NCI-H524 treated with DMSO at 0.1 percent for 48 hours (cell line): ENCODE measurements at places on chromosomes 2 and 18.

GRCh38 chr2:218850796-218851195 lies 8.8 kb upstream of the WNT6 start:
- no peak for DNase-seq

DNA sequence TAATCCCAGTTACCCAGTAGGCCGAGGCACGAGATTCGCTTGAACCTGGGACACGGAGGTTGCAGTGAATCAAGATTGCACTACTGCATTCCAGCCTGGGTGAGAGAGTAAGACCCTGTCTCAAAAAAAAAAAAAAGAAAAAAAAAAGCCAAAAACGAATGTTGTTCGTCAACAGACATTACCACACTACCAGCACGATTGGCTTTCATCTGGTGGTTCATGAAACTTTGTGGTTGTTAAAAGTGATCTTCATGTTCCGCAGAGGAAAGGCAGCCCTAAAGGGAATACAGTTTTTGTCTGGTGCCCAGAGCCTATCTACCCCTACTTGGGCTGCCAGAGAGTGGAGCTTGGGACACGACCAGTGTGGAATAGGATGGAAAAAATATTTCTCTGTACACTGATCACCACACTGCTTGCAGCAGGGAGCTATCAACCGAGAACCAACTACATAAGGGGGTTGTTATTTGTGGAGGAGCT lies 13.6 kb upstream of the CXCR4 start:
- DNase-seq = no peak

DNA sequence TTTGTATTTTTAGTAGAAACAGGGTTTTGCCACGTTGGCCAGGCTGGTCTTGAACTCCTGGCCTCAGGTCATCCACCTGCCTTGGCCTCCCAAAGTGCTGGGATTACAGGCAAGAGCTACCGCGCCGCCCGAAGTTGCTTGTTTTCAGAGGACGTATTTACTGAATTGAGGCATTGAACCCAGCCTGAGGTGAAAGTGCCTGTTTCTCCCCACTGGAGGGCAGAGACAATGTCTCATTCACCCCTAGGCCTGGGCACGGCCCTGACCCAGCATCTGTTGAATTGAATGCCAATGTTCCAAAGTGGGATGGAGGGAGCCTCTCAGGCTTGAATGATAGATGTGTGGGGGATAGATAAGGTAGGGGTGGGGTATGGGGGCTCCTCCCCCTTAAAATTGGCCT lies 4.5 kb upstream of the TMBIM1 start:
- DNase-seq = no peak

GRCh38 chr18:11741505-11742145 lies 52.6 kb downstream of the GNAL start:
- DNase-seq = no peak

DNA sequence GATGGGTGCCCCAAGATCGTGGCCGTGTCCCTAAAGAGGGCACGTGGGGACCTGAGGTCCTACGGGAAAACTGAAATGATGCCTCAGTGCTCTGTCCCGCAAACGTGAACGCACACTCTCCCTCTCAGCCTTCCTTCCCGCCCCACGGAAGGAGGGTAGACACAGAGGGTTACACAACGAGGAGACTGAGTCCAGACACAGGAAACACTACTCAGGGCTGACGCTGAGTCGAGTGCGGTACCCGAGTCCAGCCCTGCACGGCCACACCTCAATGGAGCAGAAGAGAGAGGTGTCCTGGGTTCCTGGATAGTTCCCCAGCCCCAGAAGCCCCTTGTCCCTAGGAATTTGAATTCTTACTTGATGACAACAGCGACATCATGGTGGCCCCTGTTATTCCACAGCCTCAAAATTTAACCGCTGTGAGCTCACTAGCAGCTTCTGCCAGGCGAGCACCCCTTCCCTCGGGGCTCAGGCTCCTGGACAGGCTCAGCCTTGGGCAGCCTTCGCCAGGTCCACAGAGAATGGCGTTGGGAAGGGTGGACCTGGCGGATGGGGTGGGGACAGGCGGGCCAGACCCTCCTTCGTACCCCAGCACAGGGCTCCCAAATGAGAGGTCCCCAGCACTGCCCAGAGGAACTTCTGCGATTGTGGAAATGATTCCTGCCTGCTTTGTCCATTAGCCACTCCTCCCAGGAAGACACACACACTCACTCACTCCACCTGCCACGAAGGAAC lies 980 bp upstream of the RNPEPL1 start:
- no peak for DNase-seq

DNA sequence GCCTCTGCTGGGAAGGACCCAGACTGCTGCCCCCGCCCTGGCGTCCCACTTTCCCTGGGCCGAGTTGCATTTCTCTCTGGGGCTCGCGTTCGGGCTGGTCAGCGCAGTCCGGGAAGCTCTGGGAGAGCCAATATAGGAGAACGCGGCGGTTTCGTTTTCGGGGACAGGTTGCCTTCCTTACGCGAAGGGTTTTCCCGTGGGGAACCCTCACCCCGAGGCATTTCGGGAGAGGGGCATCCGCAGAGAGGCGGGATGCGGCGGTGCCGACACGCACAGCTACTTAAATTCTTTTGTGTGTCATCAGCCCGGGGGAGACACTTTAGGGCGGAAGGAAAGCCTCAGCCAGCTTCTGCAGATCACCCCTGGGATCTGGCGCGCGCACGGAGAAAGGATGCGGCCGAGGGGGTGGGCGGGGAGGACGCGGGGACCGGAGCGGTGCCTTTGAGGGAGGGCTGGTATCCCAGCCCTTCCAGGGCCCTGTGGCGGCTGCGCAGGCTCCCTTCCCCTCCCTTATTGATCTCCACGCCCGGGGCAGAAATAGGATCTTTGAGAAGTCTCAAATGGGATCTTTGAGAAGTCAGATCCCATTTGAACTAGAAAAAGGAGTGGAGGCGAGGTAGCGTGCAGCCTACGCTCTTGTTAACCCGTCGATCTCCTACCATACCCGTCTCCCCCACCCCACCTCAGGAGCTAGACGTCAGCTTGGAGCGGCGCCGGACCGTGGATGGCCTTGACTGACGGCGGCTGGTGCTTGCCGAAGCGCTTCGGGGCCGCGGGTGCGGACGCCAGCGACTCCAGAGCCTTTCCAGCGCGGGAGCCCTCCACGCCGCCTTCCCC lies 1.2 kb downstream of the GATA6 start:
- no peak for DNase-seq

GRCh38 chr18:9137168-9138066 lies 836 bp downstream of the ANKRD12 start:
- peak; percentile 57 for DNase-seq

GRCh38 chr18:11899063-11899462 lies 9.1 kb downstream of the MPPE1 start:
- no peak for DNase-seq

- no peak for DNase-seq
Observed at GRCh38 chr18:28256166-28256565, 79.2 kb upstream of the CDH2 start.

DNA sequence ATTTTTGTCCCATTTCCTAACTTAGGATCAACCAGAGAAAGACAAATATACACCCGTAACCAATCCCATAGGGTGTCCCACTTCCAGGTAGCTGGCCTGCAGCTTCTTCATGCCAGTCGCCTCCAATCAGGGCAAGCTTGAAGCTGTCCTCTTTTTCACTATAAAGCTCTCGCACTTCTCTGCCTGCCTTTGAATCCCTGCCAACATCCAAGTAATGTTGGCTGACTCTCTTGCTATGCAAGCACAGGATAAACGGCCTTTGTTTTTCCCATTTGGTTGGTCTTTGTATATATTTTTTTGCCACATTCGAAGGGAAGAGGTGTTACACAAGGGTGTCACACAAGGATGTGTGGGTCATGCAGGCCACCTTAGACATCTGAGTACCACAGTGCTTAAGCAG lies 388.8 kb downstream of the CBLN2 start:
- no peak for DNase-seq

- DNase-seq = no peak
Observed at GRCh38 chr2:44936715-44937687, 4.5 kb upstream of the SIX3 start.

DNA sequence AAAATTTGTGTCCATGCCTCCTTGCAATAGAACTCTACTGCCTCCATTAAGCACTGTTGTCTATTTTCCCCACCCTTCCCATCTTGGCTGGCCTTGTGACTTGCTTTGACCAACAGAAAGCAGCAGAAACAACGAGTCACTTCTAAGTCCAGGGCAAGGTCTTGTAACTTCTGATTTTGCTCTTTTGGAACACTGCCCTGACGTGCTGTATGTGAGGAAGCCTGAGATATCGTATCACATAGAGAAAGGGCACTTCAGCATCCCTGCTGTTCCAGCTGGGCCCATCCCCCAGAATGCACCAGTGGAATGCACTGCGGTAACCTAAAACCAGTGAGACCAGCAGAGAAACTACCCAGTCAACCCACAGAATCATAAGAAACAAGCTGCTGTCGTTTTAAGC lies 28.1 kb downstream of the NCKAP1 start:
- DNase-seq = peak; percentile 19

DNA sequence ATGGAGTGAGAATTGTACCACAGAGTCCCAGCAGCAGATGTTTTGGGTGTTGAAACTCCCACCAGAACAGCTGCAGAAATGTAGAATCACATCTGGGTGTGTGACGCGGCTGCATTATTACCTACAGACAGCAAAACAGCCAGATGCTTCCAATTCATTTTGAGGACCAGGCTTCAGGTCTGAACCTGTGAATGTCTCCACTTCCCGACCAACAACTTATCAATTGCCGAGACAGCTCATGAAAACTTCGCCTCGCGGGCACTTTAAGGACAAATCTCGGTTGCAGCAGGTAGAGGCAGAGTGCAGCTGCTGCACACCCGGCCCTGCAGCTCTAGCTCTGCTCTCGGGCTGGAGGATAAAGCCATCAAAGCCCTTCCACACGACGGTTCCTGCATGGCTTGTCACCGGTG lies 202.0 kb downstream of the HRH4 start:
- no peak for DNase-seq

GRCh38 chr2:23380562-23381065 lies 4.4 kb upstream of the KLHL29 start:
- no peak for DNase-seq

DNA sequence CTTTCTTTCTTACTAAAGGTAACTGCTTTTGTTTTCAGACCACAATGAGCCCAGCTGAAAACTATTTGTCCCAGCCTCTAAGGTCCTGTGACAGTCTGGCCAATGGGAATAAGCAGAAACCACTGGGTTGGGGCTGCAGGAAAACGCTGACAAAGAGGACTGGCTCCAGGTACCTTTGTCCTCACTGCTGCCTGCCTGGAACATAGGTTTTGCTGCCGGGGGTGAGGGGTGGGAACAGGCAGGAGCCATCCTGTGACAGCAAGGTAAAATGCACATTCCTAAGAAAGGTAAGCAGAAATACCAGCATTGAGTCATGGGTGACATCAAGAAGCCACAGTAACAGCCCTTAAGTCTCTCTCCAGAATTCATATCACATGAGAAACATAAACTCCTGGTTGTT lies 21.6 kb downstream of the PTPN2 start:
- no peak for DNase-seq

- no peak for DNase-seq
Observed at GRCh38 chr2:240467659-240468302, 32.3 kb downstream of the GPC1 start.

DNA sequence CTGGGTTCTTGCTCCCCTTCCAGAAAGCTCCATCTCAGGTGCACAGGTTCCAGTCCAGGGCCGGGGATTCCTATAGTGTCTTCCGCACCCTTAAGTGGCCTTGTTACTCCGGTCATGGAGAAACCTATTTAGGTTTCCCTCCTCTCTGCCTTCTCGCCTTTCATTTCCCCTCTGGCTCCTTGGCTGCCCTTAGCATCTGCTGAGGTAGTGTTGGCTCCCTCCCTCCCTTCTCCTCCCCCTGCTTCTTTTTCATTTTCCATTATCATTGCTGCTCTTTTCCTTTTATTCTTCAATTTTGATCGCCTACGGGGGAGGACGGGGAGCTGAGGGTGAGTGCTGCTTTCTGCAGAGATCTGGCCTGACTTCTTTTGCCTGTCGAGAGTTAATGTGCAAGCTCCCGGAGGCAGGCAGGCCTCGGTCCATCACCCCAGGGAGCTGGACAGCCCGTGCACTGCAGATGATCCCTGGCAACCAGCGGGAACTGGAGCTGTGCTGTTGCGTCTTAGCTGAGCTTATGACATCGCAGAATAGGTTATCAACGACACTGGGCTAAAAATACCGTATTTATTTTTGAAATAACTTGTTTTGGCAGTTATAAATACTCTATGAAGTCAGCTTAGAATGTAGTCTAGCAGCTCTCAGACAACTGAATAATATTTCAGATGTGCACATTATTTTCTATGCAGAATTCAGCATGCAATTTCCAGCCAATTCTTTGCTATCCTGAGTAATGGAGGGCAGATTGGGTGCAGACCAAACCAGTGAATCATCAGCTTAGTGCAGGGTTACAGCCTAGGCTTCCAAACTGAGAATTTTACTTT lies 141.9 kb downstream of the SLC4A3 start:
- no peak for DNase-seq

GRCh38 chr2:235011929-235012631 lies 60.3 kb downstream of the SH3BP4 start:
- no peak for DNase-seq

DNA sequence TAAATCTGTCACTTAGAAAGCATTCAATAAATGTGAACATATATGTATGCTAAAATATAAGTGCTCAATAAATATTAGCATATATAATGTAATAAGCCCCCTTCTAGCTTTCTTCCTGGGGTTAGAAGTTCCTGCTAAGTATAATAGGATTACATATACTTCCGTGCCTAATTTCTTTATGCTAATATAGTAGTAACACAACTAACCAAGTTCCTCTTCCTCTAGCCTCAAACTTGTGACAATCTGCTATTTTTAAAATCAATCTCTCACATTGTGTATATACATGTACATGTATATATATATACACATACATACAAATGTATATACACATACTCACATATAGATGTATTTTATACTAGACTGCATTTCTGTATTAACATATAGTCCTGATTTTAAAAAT lies 32.2 kb downstream of the TLK1 start:
- no peak for DNase-seq

DNA sequence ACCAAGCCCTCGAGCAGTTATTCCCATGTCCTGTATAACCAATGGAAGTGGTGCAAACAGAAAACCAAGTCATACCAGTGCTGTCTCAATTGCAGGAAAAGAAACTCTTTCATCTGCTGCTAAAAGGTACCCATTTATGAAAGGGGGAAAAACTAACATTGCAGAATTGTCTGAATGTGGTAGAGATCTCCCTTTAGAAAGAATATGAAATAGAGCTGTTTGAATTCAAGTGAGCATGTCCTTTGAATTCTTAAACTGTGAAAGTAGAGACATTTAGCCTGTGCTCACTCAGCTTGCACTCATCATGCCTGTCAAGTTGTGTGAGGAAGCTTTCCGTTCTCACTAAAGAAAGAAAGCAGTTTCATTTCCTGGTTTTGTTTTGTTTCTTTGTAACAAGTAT lies 87.4 kb downstream of the EML4 start:
- DNase-seq = no peak

- no peak for DNase-seq
Observed at GRCh38 chr2:20172273-20173055, 52.5 kb downstream of the SDC1 start.

DNA sequence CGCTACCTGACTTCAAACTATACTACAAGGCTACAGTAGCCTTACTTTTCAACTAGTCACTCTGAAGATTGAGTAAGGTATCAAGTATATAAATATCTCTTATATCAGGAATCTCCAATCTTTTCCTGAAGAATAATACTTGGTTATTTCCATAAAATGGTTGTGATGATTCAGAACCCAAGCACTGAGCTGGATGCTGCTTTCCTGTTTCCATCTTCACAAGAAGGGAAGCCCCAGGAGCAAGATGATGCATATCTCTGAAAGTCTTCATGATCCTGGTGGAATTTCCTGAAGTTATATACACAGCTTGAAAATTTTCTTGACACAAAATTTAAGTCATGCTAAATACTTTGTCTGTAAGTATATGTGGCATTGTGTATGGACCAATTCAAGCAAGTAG lies 243.9 kb upstream of the TANK start:
- DNase-seq = no peak

- DNase-seq = no peak
Observed at GRCh38 chr2:30272761-30273573, 41.6 kb downstream of the LBH start.
